ENCODE measurements at places on chromosomes 3 and 15. TPM values are rescaled to one million over a fixed set of nuclear protein-coding genes. Genes with fewer than 3 reads are reported as not detected.

IL17RB gene
- 0.88 TPM for total RNA-seq

IL12A gene
- total RNA-seq: 1.3 TPM

HOMER2 gene
- total RNA-seq: 26.1 TPM

REC114 gene
- not detected for total RNA-seq

TOMM70 gene
- 47.7 TPM for total RNA-seq

GABRG3 gene
- 0.49 TPM for total RNA-seq

GABRA5 gene
- total RNA-seq: 86.0 TPM

CFAP161 gene
- not detected for total RNA-seq

VWA5B2 gene
- 0.20 TPM for total RNA-seq

TRH gene
- not detected for total RNA-seq

GOLGA6C gene
- not detected for total RNA-seq

XCR1 gene
- not detected for total RNA-seq

ATP10A gene
- 10.8 TPM for total RNA-seq

APEH gene
- 74.4 TPM for total RNA-seq

ZBTB20 gene
- total RNA-seq: 3.8 TPM

AGTR1 gene
- total RNA-seq: 0.59 TPM

C3orf70 gene
- 0.16 TPM for total RNA-seq

CHRNA5 gene
- total RNA-seq: 30.7 TPM

VGLL3 gene
- 16.1 TPM for total RNA-seq

TMEM207 gene
- total RNA-seq: not detected

HACD2 gene
- 35.9 TPM for total RNA-seq

CCDC191 gene
- total RNA-seq: 2.1 TPM

Data from A549 treated with dexamethasone at 1 μM for 4 hours (cell line).